ENCODE measurements at places on chromosomes 4 and X.
A peak's percentile ranks its signal among the peaks of the same experiment; 100 is the strongest.

GRCh38 chr4:139295942-139296299 is 5.4 kb upstream of the NAA15 start:
- DNase-seq, result no peak

DNA sequence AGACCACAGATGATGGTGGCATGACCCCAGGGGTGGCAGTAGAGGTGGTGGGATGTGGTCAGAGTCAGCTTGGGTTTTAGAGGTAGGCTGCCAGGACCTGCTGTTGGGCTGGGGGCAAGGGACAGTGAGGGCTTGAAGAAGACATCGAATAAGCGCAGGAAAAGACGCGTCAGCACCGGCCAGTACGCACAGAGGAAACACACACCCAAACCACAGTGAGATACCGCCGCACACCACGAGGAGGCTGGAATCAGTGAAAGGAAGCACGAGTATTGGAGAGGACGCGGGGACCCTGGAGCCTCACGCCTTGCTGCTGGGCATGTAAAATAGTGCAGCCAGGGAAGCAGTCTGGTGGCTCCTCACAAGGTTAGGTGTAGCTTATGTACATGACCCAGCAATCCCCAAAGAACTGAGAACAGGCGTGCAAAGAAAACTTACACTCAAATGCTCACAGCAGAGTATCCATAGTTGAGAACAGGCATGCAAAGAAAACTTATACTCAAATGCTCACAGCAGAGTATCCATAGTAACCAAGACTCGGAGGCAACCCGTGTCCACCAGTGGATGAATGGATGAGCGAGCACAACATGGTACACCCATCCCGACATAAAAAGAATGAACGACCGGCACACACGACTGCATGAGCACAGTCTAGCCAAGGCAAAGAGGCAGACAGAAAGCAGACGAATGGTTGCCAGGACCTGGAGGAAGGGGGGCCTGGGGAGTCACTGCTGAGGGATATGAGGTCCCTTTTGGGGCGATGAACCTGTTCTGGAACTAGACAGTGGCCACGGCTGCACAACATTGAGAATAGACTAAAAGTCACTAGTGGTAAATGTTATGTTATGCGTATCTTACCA is 13.3 kb downstream of the PDZD4 start:
- DNase-seq, result no peak

DNA sequence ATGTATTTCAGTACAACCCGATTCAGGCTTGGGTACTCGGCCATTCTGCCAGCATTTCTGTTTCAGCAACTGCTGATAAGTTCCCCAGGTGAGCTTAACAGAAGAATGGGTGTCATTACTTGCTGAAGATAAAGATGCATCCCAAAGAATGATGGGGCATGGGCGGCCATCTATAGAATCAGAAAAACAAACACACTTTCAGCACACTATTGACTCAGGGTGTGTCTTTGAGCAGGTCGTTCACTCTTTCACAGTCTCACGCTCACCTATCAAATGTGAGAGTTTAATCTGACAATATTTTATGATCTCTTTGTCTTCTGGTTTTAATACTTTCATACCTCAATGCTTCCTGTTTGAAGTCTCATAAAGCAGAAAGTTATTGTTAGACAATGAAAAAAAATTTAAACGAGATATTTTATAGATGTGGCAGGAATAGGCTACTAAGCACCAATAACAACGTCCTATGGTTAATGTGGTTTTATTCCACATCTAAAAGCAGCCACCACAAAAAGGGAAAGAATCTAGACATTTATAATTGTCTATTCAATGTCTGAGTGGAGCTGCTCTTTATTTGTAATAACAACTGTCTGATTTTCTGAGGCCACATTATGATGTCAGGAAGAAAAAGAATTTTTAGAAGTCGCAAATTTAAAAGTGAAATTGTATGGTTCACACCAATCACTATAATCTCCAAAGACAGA is 17.0 kb downstream of the GASK1B start:
- DNase-seq, result no peak

GRCh38 chr4:4330794-4331193 is 40.7 kb downstream of the ZBTB49 start:
- DNase-seq, result no peak

- peak; percentile 57 for DNase-seq
Measured at GRCh38 chr4:68175562-68176155, 46.0 kb upstream of the TMPRSS11F start.

- no peak for DNase-seq
Measured at GRCh38 chrX:23883737-23884354, 23.9 kb downstream of the APOO start.

- DNase-seq, result no peak
Measured at GRCh38 chr4:114464726-114465272, 133.8 kb upstream of the UGT8 start.

DNA sequence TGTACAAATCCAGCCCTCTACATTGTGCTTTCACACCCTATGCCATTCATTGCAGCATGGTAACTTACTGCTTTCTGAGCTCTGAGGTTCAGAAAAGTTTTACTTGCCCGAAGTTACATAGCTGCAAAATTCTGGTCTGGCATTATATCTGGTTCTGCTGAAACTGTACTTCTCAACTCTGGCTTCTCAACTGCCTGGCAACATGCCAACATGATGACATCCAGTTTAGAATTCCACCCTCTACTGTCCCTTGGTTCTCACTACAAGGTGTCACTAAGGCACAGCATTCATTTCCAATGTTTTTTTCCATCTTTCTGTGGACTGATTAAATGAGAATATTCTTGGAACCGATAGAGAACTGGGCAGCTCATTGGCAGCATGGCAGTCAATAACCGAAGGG is 242.9 kb upstream of the PRPS2 start:
- DNase-seq, result no peak

- no peak for DNase-seq
Measured at GRCh38 chr4:183448436-183448835, 4.0 kb downstream of the CDKN2AIP start.

DNA sequence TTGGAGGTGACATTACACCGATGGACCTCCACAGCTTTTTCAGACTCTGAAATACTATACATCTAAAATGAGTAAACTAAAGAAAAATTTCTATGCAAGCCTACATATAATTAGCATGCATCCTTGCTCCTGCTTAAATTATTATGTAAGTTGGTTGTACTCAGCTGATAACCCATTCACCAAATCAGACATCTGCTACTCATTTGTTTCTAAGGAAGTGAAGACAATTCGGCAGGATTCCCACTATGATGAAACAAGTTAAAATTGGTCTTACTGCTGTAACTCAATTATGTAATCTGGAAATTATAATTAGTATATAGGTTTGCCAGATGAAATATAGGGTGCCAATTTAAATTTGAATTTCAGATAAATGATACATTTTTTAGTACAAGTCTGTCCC is 59.5 kb upstream of the FGF13 start:
- DNase-seq, result no peak

- no peak for DNase-seq
Measured at GRCh38 chr4:94803181-94803580, 45.4 kb downstream of the BMPR1B start.

- DNase-seq, result no peak
Measured at GRCh38 chrX:137236837-137237236, 203.0 kb upstream of the GPR101 start.

- no peak for DNase-seq
Measured at GRCh38 chr4:124807421-124807820, 94.9 kb upstream of the ANKRD50 start.

GRCh38 chr4:73870768-73871167 is 1.6 kb downstream of the CXCL1 start:
- DNase-seq, result no peak

GRCh38 chr4:174318829-174319764 is 35.4 kb downstream of the CEP44 start:
- DNase-seq, result peak; percentile 6

DNA sequence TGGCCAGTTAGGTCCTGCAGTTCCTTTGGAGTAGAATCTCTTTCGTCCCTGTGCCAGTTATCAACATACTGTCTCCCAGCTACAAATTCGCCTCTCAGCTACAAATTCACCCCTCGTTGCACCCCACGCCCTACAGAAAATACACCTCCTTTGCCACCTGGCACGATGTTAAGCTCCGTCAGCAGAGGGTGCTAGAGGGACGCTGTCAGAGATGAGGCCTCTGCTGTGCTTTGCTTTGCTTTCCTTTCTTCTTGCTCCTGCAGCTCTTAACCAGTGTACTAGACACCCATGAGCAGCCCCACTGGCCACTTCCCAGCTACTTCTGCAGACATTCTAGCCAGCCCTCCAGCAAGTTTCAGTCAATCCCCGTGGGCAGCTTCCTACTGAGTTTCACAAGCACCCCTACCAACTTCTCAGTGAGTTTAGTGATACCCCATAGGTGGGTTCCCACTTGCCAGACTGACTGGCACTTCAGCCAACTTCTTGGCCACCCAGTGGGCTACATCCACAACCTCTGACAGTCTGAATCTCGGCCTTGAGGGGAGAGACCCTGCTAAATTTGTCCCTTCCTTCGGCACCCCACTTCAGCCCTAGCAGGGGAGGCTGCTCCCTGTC is 21.8 kb downstream of the HAUS3 start:
- DNase-seq, result peak; percentile 62

DNA sequence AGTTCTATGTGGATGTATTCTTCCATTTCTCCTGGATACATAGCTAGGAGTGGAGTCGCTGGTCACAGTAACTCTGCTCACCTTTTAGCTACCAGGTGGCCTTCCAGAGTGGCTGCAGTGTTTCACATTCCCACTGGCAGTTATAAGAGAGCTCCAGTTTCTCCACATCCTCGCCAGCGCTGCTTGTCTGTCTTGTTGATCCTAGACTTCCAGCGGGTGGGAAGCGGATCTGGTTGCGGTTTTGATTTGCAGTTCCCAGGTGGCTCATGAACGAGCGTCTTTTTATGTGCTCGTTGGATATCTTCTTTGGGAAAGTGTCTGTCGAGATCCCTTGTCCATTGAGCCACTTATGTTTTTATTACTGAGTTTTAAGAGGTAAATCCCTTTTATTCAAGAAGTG is 11.6 kb downstream of the TACC3 start:
- no peak for DNase-seq

GRCh38 chr4:90328558-90328957 is 201.4 kb downstream of the CCSER1 start:
- peak; percentile 8 for DNase-seq

- no peak for DNase-seq
Measured at GRCh38 chr4:141810712-141811375, 174.5 kb downstream of the IL15 start.

DNA sequence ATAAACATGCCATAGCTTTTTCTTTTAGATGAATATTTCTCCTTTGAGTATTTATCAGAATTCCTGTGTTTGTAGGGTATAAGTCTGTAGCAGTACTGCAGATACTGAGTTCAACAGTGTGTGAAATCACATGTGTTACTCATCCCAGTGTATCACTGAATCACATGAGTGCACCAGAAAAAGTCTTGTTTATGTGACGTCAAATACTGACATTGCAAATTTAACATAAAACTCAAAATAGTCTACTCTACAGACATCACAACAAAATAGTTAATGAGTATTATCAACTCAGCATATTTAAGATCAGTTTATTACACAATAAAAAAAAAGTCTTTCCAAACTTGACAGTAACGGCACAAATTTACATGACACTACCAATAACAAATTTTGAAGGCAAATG is 221.3 kb downstream of the DCTD start:
- no peak for DNase-seq

GRCh38 chr4:80361329-80361900 is 25.9 kb downstream of the CFAP299 start:
- DNase-seq, result peak; percentile 15

DNA sequence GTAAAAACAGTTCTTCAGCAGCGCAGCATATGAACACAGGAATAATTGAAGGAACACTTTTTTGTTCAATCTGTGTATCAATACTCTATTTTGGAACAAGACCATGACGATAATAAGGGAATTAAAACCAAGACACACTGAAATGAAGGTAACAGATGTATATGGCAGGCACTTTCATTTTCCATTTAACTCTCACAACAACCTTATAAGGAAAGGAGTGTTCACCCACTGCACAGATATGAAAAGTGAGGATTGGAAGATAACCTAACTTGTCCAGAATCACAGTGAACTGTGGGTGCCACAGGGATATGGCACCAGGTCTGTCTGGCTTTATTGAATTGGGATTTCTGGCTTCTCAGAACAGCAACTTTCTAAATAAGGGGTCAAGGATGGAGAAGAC is 153.3 kb downstream of the MID1IP1 start:
- DNase-seq, result no peak

- DNase-seq, result no peak
Measured at GRCh38 chr4:55030589-55030988, 94.8 kb downstream of the KDR start.

GRCh38 chr4:53582194-53582593 is 9.1 kb downstream of the LNX1 start:
- no peak for DNase-seq

DNA sequence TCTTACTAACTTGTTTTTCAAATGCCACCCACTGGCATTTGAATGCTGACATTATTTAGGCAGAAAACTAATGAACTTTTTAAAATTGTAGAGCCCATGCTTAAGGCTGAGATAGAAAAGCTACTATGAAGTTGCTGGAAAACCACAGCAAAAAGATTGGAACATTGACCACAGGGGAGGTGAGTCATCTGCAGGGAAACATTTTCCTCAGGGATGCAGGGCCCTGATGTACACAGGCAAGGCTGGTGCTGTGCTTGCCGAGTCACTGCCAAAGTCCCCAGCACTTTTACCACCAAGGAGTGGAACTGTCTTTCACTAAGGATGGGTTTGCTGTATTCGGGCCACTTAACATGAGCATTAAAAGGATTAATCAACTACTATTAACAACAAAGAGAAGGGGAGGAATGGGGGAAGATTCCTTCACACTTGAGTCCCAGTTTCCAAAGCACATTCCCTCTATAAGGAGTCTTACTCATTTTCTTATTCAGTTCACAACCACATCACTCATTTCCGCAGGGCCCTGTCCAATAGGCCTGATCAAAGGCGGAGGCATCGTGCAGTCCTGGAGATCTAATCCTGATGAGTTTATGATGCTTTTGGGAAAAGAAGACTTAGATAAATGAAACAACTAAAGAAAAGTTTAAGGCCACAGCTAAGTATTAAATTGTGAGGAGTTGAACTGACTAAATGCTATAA is 202.9 kb upstream of the NPY2R start:
- DNase-seq, result no peak

DNA sequence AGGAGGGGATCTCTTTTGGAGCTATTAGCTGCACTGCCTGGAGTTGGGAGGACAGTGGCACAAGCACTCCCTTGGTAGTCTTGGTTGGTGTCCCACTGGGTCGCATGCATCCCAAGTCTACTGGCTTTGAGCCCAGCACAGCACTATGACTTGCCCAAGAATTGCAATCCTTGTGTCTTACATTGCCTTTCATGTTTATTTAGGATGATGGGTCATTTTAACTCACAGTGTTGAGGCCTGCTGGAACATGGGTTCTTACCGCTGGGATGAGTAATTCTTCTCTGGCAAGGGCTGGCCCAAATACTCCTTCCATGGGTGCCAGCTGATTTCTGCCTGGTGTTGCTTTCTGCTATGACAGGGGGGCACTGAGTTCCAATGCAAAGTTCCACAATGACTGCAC is 185.5 kb downstream of the TEX13C start:
- no peak for DNase-seq

DNA sequence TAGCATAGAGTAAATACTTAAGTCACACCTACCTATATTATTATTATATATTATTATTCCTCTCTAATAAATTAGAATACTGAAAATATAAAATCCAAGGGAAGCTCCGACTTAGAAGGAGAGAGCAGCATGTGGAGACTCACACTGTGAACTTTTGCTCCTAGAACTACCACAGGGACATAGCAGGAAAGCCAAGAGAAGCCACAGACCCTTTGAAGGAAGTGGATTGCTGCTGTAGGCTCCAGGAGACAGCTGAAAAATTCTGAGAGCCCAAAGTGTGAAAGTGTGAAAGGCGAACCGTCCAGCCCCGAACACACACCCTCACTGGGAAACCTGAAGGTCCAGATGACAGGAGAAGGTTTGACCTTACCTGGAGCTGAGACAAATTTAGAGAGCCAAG is 177.0 kb downstream of the FAM13A start:
- DNase-seq, result no peak
